ENCODE measurements at places on chromosomes 2 and 18.

- DNase-seq: no peak
Measured at GRCh38 chr18:33987206-33987605, 237.5 kb downstream of the NOL4 start.

DNA sequence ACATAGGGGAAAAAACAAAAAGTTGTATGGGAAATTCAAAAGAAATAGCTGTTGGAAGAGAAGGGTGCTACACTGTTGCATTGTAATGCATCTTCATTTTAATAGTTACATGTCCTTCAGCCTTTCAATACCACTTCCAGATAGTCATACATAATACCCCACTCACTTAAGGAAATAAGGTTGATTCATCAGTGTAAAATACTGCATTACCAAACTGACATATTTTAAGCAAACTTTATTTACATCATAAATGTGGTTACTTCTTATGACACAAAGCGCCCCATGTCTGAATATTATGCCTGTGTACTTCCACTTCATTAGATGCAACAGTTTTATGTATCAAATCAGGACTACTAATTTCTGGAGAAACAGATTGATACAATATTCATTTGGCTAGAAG is 4.5 kb downstream of the RBMS1 start:
- DNase-seq: no peak

DNA sequence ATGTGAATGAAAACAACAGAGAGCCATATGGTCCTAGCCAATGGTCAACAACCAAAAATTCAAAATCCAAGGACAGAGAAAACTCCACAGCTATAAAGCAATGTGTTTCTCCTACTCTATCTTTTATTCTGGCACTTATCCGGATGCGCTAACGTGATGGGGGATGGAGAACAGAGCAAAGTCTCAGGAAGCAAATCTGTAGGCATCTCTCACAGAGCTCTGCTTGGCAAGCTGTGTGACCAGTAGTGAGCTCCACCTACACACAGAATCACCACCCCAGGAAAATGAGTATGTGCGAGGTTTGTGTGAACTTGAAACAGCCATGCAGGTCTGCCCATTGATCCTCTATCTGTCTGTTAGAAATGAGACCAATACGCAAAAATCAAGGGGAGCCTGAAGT is 584.3 kb downstream of the BCL11A start:
- DNase-seq: no peak

DNA sequence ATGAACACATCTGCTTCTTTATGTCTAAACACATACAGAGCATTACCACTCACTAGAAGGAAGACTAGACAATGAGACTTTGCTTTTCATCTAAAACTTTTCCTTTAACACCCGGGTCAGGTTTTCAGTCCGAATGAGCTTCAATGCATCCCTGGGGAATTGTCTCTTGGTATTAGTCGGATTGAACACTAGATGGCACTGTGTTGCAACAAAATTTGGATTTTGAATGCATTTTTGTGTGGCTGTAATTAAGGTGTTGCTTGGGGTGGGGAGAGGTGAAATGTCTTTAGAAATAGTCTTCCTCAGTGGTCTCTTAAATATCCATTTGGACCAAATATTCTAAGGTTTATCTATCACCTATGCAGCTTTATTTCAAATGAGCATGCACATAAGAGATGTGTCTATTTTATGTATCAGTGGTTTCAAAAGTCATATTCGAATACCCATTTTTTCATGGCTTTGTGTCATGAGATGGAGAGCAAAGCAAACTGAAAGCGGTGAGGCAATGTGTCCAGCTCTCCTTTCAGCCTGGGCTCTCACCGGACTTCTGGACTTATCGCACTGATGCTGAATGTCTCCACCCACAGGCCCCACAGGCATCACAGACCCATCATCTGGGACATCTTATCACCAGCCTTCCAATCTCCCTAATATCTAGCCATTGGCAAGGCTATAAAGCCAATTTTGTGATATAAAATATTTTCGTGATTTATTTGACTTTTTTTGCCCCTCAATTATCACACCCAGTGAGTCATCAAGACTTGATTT is 510.3 kb downstream of the RNF144A start:
- DNase-seq: no peak
